ENCODE measurements at places on chromosomes 5 and 9. TPM values are rescaled to one million over a fixed set of nuclear protein-coding genes. Genes with fewer than 3 reads are reported as not detected.
A peak's percentile ranks its signal among the peaks of the same experiment; 100 is the strongest.

GRCh38 chr5:159802661-159803060 is 113.6 kb upstream of the ADRA1B start:
- DNase-seq = no peak

- DNase-seq = no peak
These were observed 34.1 kb downstream of the COL15A1 start for GRCh38 chr9:98977813-98978212.

SMIM33 gene
- total RNA-seq = 2.8 TPM

LTC4S gene
- total RNA-seq = 4.2 TPM

CDH6 gene
- 1.1 TPM for total RNA-seq

DNA sequence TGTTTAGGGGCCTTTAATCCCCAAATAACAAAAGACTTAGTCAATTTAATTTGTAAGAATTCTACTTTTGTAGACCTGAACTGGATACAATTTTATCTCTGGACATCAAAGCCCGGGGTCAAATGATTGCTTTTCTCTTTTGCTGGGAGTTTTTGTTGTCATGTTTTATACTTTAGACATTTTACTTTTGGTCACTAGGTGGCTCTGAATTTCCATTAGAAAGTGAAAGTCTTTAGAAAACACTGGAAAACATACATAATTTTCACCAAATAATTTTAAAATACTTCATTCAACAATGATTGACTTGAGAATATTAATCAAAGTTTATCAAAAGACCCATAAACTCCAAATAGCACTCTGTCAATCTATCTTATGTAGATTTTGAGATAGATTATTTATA is 2.8 kb upstream of the PCA3 start:
- no peak for DNase-seq

DNA sequence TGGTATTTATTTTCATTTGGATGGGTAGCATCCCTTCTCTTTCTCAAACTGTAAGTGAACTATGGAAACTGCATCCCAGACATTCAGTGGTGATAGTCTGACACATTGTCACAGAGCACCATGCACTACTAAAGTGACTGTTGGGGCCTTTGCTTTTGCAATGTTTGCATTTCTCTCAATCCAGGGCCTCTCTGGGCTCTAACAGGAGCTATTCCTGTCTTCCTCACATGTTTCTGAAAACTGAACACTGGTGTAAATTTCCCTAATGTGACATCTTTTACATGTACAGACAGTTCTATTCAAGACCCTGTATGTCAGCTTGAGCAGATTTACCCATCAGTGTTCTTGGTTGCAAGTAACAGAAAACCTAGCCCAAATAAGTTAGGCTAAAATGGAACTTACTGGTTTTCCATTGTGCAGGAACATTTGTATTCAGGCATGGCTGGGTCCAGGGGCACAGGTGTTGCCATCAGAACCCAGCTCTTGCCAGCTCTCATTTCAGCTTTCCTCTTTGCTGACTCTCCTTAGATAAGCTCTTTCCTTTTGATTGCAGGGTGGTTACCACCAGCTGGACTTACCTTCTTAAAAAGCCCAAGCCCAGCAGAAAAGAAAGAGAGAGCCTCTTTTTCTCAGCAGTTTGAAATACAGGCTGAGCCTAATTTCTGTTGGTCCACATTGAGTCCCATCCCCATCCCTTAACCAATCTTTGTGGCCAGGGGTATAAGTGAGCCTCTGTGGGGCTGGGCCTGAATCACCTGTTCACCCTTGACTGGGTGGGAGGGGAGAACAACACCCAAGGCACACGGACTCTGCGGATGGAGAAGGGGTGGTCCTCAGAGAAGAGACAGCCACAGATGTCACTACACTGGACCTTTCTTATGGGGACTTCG is 234.3 kb downstream of the NR3C1 start:
- no peak for DNase-seq

GRCh38 chr5:2840372-2840915 is 89.0 kb upstream of the IRX2 start:
- DNase-seq = no peak

DNA sequence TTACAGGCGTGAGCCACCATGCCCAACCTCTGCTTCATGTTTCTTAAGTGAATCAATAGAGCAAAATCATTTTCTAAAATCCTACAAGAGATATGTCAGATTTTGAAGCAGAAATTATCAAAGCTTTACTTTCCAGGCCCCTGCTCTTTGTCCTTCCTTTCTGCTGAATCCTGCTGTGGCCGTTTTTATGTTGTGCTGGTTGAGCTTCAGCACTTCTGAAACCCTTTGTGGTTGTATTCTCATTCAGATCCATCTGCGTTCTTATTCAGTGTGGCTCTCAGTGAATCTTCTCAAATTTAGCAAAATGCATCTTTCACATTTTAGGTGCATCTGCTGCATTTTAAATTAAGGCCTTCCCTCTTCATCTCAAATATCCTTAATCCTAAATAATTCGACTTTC is 26.0 kb downstream of the JMY start:
- DNase-seq = no peak

DNA sequence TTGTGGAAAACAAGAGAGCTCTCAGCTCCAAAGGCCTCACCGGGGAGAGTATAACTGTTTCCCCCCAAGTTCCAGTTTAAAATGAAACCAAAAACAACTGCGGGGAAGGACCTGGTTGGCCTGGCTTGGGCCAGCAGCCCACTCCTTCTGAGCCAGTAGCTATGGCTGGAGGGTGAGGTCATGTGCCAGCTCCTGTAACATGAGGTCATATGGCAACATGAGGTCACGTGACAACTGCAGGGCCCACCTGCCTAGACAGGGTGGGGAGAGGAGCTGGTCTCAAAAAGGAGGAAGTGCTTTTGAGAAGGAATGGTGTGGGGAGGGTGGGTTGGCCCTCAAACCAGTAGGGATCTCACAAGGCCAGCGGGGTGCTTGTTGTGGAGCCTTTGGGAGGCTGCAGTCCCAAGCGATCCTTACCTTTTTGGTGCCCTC is 29.3 kb upstream of the CRB2 start:
- DNase-seq = no peak

GRCh38 chr5:60507687-60508086 is 192.3 kb downstream of the DEPDC1B start:
- no peak for DNase-seq

DNA sequence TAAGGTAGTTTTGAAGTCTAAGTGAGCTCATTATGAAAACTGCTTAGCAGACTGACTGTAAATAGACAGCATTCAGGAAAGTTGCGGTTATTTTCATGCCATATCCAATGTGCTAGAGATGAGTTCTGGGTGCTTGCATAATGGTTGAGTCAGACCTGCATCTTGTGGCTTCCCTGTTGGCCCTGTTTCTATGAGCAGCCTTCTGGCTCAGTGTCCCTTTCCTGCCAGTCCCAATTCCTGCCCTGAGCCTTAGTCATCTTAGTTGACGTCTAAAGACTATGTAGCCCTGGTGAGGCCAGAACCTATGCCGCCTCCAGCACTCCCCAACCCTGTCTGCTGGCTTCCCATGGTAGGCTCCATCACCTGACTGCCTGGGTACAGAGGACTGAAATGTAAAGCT is 76.3 kb upstream of the TNFSF8 start:
- no peak for DNase-seq

- no peak for DNase-seq
These were observed 33.1 kb upstream of the MVB12B start for GRCh38 chr9:126293522-126293889.

SMIM32 gene
- 17.7 TPM for total RNA-seq

AMBP gene
- 0.64 TPM for total RNA-seq

DNA sequence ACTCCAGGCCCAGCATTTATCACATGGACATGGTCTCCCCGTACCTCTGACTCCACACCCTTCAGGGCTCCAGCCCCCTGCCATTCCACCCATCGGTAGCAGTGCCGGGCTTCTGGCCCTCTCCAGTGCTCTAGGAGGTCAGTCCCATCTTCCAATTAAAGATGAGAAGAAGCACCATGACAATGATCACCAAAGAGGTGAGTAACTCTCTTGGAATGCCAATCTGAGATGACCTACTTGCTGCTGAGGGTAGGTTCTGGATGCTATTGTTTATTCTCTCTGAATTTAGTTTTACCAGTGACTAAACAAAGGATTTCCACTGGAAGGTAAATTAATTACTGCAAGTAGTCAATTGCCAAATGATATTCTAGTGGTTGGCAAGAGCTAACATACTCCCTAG is 80.8 kb downstream of the TLE4 start:
- no peak for DNase-seq

GRCh38 chr5:68730220-68730978 is 363.4 kb upstream of the SLC30A5 start:
- no peak for DNase-seq

- DNase-seq = no peak
These were observed 144.3 kb downstream of the HSD17B3 start for GRCh38 chr9:96157675-96158074.

- no peak for DNase-seq
These were observed 395.4 kb downstream of the NTRK2 start for GRCh38 chr9:85064811-85065371.

- DNase-seq = no peak
These were observed 652.6 kb downstream of the CETN3 start for GRCh38 chr5:89756955-89757354.

QRFP gene
- total RNA-seq = not detected

DNA sequence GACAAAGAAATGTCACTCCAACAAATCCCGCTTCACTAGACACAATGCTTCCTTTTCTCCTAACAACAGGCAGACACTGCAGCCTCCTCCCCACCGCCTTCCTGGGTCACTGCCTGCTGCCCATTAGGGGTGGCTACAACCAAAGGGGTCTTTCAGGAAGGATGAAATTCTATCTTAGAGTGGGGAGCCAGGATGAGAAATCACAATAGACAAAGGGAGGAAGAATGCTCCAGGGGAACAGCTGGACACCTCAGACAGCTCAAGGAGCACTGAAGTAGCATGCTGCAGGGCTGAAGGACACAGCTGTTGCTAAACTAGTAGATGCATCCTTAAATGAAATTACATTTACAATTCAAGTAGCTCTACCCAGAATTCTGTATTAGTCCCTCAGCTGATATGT is 54.2 kb downstream of the PRELID2 start:
- no peak for DNase-seq

DNA sequence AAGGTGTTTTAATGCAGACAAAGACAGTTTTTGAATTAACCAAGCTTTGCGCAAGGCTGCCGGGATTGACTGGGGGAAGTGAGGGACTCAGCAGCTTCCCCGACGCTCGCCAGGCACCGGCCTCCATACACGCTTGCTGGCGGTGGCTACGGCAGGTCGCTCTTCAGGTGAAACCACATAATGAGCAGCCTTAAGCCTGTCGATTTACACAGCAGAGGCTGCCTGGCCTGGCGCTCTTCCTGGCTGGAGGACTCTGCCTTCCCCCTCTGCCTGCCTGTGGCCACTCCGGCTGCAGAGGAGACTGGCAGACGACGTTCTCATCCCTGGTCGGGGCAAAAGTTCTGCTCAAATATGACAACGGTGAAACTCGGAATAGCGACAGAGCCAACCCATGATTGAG is 9.0 kb upstream of the NOTCH1 start:
- no peak for DNase-seq

DNA sequence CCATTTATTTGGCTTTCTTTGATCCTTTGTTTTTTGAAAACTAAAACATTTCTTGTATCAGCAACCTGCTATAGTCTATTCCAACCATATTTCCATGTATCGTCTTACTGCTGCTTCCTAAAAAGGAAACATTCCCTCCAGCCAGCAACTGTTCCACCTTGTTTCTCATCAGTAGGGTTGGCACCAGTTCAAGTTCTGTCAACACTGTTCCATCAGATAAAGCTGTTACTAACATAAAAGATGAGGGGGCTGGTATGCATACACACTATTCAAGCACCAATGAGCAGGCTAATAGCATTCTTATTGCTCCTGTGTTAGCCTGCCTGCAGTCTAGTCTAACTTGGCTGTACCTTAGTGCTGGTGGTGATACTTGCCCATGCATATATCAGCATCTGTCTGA is 178.3 kb downstream of the CWC27 start:
- no peak for DNase-seq

DNA sequence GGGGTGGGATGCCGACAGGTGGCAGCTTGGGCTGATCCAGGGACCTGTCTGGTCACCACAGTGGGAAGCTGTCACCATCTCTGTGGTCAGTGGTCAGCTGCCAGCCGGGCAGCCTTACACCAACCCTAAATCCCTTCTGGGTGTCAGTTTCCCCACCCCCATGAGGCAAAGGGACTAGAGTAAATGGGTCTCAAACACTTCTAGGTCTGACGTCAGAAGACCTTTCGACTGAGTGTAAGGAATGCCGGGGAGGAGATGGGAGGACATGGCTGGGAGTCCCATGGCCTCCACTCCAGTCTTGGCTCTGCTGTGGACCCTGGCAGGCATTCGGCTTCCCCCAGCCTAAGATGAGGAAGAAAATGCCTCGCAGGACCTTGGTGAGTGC is 40.3 kb upstream of the SLC25A51 start:
- no peak for DNase-seq

- no peak for DNase-seq
These were observed 121.5 kb downstream of the HMHB1 start for GRCh38 chr5:143933451-143933850.

GRCh38 chr5:140700177-140701144 is at the start of gene ZMAT2:
ZMAT2 (plus strand) TSS chr5:140700447; CDS start chr5:140700461, 14 bp downstream.
- DNase-seq = peak; percentile 96

DNA sequence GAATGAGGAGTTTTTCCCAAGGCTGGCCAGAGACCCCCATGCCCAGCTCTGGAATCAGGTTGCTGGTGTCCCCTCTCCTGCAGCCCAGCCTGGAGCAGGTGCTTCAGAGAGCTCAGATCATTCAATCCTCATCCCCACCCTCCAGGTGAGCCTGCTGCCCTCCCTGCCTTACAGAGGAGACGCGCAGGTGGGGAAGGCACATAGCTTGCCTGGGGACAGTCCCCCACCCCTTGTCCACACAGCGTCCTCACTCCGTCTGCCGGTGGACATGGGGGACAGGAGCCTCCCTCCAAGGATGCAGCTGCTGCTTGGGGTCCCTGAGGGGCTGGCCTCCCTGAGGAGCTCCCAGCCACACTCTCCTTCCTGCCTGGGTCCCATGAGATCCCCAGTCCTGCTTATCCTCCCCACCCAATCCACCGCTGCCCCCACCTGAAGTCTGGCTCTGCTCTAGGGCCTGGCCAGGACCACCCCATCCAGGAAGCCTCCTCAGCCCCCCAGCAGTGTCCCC is 17.1 kb upstream of the QSOX2 start:
- no peak for DNase-seq

- no peak for DNase-seq
These were observed 45.9 kb upstream of the PHYKPL start for GRCh38 chr5:178278358-178279023.

- DNase-seq = no peak
These were observed 995 bp downstream of the RPL35 start for GRCh38 chr9:124860582-124861341.
